Upper lobe of right lung (tissue), 1 donor: ENCODE measurements at places on chromosomes 16 and 17. TPM values are rescaled to one million over a fixed set of nuclear protein-coding genes. Genes with fewer than 3 reads are reported as not detected.

MPP3 gene
- total RNA-seq, result 28.6 TPM

CD300A gene
- total RNA-seq, result 17.5 TPM

DNA sequence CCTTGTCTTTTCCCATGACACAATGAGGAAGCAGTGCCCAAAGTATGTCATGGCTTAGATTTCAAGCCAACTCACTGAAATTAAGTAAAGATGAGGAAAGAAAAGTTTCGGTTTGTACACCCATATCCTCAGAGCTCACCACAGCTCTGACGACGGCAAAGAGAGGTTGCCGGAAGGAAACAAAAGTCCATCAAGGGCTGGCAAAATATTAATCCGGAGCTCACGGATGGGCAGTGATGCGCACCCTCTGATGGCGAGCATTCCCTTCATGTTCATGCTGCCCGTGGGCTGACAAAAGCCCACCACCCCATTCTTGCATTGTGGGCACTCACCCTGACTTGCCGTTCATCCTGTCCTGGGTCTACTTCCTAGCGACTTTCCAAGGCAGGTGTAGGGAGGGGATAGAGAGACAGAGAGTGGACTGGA is 103.1 kb downstream of the SOX9 start:
- H3K27ac ChIP-seq, result no peak overlapping the region
- peaks cover 16% of the 10 kb centered on the region for H3K27me3 ChIP-seq
- no peaks in the 10 kb centered on the region for H3K4me1 ChIP-seq
- no peak overlapping the region for H3K4me3 ChIP-seq
- no peaks in the 10 kb centered on the region for H3K36me3 ChIP-seq
- DNase-seq, result no peak

DNA sequence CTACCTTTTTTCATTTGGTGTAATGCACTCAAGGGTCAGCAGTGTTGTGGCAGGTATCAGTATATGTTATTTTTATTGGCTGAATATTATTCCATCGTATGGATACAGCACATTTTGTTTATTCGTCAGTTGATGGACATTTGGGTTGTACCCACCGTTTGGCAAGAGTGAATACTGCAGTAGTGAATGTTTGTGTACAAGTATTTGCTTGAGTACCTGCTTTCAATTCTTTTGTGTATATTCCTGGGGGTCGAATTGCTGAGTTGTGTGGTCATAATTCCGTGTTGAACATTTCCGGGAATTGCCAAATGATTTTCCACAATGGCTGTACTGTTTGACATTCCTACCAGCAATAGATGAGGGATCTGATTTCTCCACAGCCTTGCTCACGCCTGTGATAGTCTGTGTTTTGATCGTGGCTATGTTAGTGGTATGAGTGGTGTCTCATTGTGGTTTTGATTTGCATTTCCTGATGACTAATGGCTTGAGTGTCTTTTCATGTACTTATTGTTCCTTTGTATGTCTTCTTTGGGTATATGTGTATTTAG is 108.4 kb downstream of the OR1D5 start:
- H3K36me3 ChIP-seq, result no peaks in the 10 kb centered on the region
- no peaks in the 10 kb centered on the region for H3K4me1 ChIP-seq
- no peak overlapping the region for H3K27ac ChIP-seq
- no peak for DNase-seq
- H3K27me3 ChIP-seq, result no peaks in the 10 kb centered on the region

DNA sequence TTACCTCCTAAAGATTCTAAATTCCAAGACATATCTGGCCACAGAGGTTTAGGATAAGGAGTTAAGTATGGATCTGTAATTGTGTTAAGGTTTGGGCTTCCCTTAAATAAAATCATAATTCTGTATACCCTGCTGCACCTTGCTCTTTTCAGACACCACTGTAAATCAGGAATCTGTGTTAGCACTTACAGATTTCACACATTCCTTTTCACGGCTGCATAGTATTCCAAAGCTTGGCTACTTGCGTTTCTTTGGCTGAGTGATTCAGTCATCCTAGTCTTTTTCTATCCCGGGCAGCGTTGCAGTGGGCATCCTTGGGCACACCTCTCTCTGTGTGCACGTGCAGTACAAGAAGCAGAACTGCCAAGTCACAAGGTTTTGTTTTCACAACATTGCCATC is 105.8 kb downstream of the SOCS1 start:
- H3K4me3 ChIP-seq, result no peak overlapping the region
- no peaks in the 10 kb centered on the region for H3K4me1 ChIP-seq
- DNase-seq, result no peak
- no peaks in the 10 kb centered on the region for H3K36me3 ChIP-seq
- H3K27me3 ChIP-seq, result no peaks in the 10 kb centered on the region
